ENCODE measurements at places on chromosomes 2 and 18.
A peak's percentile ranks its signal among the peaks of the same experiment; 100 is the strongest.

- DNase-seq = no peak
Measured at GRCh38 chr2:223086370-223086981, 34.5 kb downstream of the KCNE4 start.

GRCh38 chr2:217622205-217623060, 380.4 kb downstream of the TNS1 start:
- no peak for DNase-seq

- DNase-seq = no peak
Measured at GRCh38 chr2:183341057-183341456, 216.8 kb downstream of the NUP35 start.

- no peak for DNase-seq
Measured at GRCh38 chr2:98805412-98806171, 74.7 kb upstream of the MGAT4A start.

DNA sequence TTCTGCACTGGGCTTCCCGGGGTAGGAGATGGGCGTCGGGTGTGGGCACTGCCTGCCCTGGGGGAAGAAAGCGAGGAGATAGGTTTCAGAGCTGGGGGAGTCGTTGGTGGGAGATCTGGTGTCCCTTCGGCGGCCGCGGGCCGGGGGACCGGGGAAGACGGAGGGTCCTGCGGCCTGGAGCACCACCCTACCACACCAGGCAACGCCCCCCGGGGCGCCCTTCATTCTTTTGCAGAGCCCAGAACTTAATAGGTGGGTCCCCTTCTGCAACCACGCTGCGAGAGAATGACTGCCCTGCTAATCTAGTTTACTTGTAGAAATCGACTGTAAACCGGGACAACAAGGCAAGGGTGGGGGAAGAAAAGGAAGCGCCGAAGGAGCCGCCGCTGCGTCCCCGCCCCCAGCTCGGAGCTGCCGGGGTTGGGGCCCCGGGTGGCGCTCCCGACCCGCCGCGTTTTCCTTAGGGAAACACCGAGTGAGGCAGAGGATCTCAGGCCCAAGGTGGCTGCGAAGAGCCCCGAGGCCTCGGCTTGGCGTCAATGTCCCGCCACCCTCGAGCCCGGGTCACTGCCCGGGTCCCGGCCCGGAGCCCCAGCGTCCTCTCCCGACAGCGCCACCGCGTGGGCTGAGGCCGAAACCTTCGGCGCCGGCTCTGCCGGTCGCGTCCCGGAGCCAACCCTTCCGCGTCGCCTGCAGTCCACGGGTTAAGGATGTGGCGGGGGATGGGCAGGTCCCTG, 5.4 kb upstream of the SATB2 start:
- DNase-seq = peak; percentile 31

- no peak for DNase-seq
Measured at GRCh38 chr2:133705287-133705686, 137.0 kb upstream of the NCKAP5 start.

GRCh38 chr2:74093426-74093825, 54.3 kb downstream of the BOLA3 start:
- no peak for DNase-seq

GRCh38 chr2:101843471-101843870, 146.0 kb downstream of the MAP4K4 start:
- no peak for DNase-seq

GRCh38 chr2:237815637-237816036, 17.1 kb downstream of the RBM44 start:
- DNase-seq = no peak

- DNase-seq = no peak
Measured at GRCh38 chr18:50977037-50977760, 9.4 kb downstream of the ELAC1 start.

GRCh38 chr18:56492136-56492535, 146.3 kb downstream of the TXNL1 start:
- DNase-seq = no peak

DNA sequence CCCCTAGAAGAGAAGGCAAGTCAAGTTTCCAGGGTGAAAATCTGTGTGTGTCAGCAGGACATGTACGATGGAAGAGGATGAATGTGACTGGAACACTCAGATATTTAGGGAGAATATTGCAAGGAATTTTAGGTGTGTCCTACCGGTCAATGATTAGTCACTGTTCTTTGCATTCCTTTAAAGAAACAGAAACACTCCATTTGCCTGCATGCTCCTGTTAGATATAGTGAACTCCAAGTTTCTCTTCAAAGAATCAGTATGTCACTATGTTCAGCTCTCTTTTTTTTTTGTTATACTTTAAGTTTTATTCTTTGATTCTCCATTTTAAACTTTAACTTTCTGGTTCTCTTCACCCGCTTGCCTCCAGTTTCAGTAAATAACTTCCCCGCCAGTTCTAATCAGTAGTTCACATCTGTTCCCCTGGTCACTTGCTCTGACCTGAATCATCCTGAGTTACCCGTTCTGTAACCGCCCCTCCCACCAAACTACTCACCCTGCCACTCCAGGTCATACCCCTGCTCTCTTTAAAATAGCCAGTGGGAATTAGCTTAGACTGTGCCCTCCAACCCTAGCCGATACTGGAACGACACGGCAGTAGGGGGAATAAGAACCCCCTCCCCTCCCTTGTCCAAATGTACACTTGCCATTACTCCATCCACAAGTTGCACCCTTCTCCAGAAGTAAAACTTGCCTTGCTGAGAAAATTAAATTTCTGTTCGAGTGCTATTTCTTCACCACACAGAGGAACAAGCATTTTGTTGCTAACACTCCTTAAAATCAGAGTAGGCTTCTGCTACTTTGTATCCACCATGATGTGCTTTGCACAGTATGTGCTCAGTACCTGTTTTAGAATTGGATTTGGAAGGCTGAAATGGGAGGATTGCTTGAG, 268.4 kb downstream of the METTL4 start:
- no peak for DNase-seq

DNA sequence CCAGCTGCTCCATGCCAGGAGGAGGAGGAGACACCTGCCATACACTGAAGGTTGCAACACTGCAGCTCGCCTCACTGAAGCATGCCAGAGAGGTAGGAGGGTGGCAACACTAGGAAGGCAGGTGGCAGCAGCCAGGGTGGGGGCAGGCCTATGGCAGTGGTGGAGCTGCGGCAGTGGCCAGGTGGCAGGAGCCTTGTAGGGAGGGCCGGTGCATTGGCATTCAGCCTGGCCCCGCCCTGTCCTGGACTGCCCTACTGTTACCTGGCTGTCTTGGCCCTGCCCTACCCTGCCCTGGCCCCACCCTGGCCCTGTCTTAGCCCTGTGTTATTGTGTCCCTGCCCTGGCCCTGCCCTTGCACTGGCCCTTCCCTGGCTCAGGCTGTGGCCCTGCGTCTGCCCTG, 7.4 kb upstream of the ANKRD62 start:
- DNase-seq = no peak

DNA sequence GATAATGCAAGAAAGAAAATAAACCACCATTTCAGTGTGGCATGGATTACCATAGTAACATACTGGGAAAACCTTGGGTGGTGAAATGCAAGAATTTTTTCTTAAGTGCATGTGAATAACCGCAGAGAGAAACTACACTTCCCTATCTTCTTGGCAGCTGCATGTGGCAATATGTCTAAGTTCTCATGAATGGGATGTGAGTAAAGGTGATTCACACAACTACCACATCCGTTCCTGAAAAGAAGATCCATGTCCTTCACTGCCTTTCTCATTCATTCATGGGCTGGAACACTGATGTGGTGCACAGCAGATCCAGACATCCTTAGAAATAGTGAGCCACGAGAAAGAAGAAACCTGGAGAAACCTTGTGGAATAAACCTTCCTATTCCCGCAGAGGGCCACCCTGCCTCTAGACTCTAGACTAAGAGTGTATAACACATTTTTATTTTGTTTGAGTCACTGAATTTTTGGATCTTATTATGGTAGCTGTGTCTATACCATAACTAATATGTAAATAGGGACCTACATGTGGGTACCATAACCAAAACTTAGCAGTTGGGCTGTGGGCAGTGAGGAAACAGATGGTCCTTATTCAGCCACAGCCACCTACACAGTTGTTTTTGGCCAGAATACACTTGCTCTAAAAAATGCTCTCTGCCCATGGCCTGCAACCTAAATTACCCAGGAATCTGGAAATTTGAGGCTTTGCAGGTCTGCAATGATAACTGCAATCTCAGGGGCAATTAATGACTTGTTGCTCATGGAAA, 573.3 kb downstream of the LRP1B start:
- DNase-seq = no peak

DNA sequence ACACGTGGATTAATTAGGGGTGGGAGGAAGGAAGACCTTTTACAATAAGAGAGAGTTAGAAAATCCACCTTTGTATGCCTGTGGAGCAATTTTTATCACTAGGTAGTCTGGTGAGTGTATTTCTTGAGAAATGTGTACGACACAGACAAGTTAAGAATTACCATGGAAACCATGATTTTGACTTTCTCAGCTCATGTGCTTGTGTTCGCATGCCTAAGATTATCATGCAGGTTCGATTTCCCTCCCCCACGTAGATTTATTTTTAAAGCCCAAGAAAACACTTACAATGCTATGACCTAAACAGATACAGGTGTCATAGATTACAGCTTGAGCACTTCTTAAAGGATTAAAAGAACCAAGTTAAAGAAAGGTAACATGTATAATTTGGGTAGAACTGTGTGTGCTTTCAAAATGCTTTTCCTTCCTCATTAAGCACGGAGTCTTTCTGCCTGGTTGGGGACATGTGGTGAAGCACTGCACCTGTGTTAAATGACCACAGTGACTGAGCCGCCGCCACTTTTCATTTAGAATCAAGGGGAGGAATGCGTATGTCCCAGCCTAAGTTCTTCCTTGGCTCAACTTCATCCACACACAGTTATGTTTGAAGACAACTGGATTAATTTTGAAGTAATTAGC, 16.6 kb downstream of the SERTAD2 start:
- DNase-seq = no peak

GRCh38 chr2:205827809-205828365, 145.6 kb downstream of the NRP2 start:
- no peak for DNase-seq

DNA sequence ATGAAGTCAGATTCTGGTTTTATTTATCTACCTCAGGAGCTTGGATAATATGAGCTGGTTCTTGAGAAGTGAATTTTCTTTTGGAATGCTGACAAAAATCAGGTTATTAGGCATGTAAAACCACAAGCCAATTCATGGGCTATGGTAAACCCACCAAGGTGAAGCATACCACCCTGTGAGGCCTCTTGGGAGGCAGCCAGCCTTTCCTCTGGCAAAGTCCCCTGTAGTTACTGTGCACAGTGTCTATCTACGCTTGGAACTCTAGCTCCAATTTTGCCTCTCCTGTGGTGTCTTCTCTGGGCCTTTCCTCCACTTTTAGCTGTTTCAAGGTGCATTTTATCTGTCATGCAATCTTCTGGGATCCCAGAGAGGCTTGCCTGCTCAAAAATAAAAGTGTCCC, 242.7 kb upstream of the ZSWIM2 start:
- no peak for DNase-seq

DNA sequence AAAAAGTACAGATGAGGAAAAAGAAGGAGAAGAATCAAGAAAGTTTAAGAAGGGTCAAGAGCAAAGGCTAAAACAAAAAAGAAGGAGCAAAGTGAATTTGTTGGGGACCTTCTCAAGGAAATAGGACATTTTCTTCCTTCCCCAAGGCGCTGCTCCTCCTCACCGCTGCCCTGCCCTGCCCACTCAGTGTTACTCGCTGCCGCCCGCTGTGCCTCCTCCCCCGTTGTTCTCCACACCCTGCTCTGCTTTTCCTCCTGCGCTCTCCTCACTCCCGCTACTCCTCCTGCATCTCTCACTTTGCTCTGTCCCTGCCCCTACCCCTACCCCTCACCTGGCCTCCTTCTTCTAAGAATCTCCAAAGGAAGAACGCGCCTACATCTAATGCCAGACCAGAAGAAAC, 50.7 kb downstream of the ID2 start:
- DNase-seq = no peak

- DNase-seq = no peak
Measured at GRCh38 chr18:58988600-58988999, 123.9 kb downstream of the ZNF532 start.

GRCh38 chr2:240142859-240143258, 2.4 kb upstream of the OTOS start:
- no peak for DNase-seq

- DNase-seq = no peak
Measured at GRCh38 chr2:16745466-16745865, 79.8 kb upstream of the CYRIA start.

GRCh38 chr2:113707106-113707505, 49.3 kb downstream of the SLC35F5 start:
- no peak for DNase-seq

DNA sequence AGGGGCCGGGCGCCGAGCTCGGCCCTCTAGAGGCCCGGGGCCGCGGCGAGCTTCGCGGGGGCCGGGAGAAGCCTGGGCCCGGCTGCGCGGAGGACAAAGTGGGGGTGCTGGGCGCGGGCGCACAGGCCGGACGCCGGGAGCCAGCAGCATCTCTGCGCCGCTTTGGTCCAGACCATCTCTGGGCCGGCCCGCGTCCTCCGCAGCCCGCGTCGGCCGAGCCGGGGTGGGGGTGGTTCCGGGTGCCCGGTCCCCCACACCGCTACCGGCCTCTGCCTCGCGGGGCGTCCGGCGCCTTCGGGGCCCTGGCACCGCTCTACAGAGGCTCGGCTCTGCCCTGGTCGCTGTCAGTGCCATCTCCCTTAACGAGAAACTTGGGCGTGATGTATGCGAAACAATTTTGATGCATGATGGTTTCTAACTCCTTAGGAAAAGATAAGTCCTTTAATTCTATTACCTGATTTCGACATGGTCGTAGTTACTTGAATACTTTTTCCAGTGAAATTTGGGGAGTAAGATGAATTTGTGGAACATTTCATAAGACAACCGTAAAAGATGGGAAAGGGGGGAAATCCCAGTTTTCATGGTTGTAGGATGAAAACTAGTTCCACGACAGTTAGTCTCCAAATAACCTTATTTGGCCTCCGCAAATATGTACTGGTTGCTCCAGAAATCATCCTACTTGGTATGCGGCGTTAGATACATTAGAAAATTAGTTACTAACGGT, 562 bp downstream of the TWSG1 start:
- no peak for DNase-seq

GRCh38 chr2:855177-855576, 95.5 kb upstream of the SNTG2 start:
- no peak for DNase-seq

- DNase-seq = no peak
Measured at GRCh38 chr2:65370387-65371073, 61.9 kb downstream of the SPRED2 start.
